ENCODE measurements at places on chromosomes 3 and 15.

- no peak for DNase-seq
Measured at GRCh38 chr3:113251817-113252216, 40.5 kb downstream of the BOC start.

DNA sequence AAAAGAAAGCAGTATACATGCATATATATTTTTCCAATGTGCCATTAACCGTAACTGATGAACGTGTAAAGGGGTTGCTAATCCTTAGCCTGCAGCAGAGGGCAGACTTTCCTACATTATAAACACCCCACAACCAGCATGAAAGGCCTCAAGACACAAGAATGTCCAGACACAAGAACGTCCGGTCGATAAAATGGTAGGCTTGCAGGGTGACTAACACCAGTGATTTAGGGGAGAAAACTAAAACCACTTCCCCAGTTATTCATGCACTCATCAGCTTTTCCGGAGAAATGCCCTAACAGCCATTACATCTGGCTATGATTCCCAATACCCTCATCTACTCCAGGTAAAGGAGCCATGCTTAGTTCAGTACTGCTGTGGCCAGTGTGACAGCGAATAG, 57.4 kb downstream of the LRTM1 start:
- DNase-seq, result peak; percentile 45

DNA sequence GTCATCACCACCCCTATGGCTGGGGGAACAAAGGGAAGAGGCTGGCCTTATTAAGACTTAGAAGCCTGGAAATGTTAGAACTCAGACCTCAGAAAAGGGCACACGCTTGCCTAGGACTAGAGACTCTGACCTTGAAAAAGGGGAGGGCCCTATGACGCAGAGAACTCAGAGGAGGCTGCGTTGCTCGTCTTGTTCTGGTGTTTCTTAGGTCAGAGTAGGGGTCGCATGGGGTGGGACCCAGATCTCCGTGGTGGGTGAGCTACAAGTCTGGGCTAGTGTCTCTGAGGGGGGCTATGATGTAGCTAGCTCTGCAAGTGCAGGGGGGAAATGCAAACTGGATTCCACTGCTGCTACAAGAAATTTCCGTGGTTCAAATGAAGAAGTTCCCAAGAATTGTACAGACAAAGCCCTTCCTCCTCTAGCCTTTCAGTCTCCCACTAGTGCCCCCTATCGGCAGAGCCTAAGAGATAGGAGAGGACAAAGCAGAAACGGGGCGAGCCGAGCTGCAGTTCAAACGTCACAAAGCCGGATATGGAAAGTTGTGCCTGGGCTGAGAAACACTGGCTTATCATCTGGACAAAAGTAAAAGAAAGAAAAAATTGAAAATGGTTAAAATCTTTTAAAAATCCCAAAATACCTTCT, 392.9 kb upstream of the ROBO2 start:
- DNase-seq, result no peak

- no peak for DNase-seq
Measured at GRCh38 chr3:15300323-15301078, 31.9 kb downstream of the SH3BP5 start.

GRCh38 chr3:49238274-49239127, 38.5 kb downstream of the C3orf62 start:
- peak; percentile 99 for DNase-seq

DNA sequence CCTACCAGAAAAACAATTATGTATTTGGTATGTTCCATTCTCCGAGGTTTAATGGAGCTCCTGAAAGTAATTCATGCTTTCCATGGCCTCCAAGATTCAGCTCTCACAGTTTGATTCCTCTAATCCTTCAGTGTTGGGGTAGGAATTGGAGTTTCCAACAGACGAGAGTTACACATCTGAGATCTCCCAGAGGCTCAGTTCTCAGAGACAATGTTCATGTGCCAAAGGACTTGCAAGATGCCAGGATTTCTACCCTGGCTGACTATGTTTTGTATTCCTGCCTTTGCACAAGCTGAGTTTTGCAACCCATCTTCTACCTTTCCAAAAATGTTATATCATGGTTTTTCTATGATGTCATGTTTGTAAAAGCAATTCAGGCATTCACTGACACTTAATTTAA, 322.9 kb downstream of the ERC2 start:
- DNase-seq, result no peak

DNA sequence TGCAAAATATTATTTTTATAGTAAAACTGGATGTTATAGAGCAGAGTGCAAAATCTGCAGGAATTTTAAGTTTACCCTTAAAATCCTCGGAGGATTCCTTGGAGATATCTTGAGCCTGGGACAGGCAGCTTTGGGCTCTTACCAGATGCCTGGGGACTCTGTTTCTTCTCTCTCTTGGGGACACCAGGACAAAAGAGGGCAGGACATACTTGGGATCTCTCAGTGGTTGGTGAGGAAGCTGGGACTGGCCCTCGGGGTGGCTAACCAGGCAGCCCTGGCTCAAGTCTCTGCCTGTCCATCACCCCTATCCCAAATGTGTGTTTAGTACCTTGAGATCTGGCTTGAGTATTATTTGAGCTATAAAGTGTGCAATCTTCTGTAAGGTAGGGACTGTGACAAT, 38.6 kb downstream of the TKT start:
- DNase-seq, result no peak

- no peak for DNase-seq
Measured at GRCh38 chr3:105594219-105594618, 227.5 kb downstream of the ALCAM start.

DNA sequence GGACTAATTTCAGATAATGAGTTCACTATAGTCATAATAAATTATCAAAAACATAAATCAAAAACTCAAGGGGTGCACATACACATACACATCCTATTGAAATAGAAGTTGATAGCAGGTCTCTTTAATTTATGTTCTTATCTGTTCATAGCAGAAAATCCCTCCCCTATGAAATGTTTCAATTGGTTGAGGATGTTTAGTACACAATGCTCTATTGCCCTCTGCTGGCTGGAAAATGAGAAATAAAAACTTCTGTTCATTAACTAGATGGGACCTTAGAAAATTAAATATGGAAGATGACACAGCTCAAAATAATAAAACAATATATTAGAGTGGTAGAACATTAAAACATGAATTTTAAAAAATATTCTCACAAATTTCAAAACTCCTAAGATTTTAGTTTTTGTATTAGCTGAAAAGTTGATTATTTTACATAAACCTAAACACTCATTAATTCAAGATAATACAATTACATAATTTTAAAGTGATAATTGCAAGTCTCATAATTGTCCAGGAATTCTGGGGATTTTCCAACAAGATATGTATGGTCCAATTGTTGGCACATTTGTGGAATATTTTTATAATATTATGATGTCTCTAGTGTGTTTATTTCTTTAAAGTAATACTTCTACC, 735.0 kb downstream of the ROBO1 start:
- peak; percentile 75 for DNase-seq

GRCh38 chr3:163347944-163348343, 1730.4 kb downstream of the SI start:
- DNase-seq, result no peak

DNA sequence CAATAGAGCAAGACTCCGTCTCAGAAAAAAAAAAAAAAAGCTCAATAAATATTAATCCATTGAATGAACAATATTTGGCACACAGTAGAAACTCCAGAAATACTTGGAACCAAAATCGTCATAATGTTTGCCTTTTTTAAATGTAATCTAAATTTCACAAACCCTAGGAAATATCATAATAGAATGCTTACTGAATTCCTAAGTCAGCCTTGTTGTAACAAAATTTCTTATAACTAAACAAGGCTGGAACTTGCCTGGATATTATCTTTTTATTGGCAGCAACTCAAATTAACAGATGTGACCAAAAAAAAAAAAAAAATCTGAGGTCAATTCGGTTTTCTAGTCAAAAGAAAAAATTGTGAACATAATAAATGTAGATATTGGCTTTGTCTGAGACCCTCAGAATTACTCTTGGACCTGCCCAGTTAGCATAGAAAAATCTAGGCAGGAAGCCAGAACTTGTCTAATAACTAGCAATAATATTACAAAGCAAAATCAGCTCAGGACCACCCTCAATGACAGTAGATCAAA, 33.3 kb downstream of the GABPB1 start:
- DNase-seq, result no peak

GRCh38 chr15:97567411-97567810, 393.1 kb upstream of the ARRDC4 start:
- DNase-seq, result no peak

DNA sequence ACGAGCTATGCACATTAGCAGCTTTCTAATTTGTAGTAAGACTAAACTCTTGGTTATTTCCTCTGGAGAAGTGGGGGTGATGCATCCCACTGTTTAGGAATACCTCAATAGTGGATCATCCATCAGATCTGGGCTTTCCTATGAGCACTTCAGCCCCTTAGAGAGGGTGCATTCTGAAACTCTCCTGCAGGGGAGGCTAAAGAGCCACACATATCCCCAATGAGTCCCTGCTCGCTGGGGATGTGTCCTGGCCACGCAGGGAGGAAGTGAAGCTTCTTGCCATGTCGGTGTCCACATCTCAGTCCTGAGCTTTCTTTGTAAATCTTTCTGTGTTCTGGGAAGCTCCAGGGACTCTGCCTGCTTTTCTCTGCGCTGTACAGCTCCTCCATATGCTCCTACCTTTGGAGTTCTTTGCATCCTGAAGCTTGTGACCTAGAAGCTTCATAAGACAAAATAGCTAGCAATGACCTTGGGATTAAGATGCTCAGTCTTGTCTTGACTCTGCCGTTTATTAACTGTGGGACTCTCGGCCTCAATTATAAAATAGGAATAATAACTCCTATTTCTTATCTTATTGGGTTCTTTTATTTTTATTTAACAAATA, 28.3 kb upstream of the MASP1 start:
- DNase-seq, result peak; percentile 69

DNA sequence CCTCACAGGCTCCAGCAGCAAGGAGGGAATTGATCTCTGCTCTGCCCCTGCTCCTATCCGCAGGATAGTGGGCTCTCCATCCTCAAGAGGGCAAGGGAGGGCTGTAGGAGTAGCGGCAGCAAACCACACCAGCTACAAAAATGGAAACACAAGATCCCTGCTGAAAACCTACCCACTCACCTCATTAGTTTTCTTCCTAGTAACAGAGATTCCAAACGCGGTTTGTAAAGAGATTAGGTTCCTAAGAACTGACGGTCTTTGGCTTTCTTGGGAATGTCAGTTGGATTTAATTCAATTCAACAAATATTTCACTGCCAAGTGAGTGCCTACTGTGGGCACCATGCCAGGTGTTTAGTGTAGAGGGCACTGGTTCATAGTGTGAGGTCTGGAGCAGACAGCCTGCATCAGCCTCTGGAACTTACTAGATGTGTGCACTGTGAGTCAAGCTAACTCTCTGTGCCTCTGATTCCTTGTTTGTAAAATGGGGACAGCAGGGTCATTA, 84.7 kb downstream of the MRPL46 start:
- no peak for DNase-seq

GRCh38 chr3:9399746-9400145, 2.3 kb downstream of the SETD5 start:
- peak; percentile 59 for DNase-seq

- DNase-seq, result no peak
Measured at GRCh38 chr3:69282181-69282580, 103.7 kb downstream of the FRMD4B start.

DNA sequence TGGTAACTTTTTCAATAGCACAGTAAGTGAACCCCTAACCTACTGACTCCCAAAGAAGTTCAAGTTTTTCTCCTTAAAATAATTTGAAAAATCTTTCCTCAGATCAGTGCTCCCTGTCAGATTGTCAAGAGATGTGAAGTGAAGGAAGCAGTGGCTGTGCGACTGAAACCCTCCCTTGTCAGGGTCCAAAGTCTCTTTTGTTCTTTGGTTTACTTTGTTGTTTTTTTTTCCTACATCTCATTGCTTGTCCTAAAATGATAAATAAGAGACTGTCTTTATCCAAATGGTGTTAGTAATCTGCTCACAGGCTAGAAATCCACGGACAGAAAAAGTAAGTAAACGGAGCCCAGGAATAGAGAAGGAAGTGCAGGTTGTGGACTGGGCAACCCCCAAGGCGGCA, 976 bp upstream of the DPPA4 start:
- DNase-seq, result no peak

DNA sequence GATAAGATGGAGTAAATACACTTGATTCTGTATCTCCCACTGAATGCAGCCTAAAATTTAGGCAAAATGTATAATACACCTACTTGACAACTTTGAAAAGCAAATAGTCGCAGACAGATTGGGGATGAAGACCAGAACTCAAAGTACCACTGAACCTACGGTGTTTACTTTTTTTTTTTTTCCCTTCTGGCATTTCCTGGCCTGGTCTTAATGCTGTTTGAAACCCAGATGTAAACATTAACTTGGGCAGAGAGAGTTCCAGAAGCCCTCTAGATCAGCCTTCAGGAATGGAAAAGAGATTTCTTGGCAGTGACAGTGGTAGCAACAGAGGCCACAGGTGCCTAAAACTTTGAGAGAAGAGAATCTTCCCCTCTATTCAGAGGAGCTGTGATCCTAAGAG, 27.8 kb downstream of the ALPK3 start:
- DNase-seq, result no peak

DNA sequence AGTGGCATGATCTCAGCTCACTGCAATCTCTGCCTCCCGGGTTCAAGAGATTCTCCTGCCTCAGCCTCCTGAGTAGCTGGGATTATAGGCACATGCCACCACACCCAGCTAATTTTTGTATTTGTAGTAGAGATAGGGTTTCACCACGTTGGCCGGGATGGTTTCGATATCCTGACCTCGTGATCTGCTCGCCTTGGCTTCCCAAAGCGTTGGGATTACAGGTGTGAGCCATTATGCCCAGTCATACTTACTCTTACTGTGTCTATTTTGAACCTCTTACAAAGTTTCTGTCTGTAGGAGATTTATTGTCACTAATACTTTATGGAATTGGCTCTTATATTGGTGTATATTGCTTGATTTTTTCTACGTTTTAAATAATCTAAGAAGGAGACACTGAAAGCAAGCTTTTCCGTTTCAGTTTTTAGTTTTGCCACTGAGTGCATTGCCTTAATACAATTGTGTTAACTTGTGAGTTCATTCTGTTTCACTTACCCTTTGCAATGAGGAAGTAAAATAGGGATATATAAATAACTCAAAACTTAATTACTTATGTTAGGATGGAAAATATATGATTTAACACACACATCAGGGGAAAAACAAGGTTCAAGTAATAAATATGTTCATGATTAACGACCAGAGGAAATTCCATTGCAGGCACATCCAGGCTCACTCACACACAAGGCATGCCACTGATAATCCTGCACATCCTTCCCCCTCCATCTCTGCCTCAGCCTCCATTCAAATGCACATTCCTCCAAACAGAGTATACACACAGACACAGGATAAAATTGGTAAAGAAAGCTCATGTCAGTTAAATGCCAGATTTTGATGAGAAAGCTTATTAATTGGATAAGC, 279.3 kb upstream of the RASGRP1 start:
- DNase-seq, result no peak

- DNase-seq, result no peak
Measured at GRCh38 chr3:165502707-165503106, 306.5 kb upstream of the SLITRK3 start.

GRCh38 chr3:51024121-51024520, 349.4 kb downstream of the DOCK3 start:
- no peak for DNase-seq

GRCh38 chr3:97821287-97821773, 481 bp upstream of the CRYBG3 start:
- no peak for DNase-seq

- DNase-seq, result no peak
Measured at GRCh38 chr15:49452595-49452994, 29.6 kb downstream of the FGF7 start.

- DNase-seq, result peak; percentile 2
Measured at GRCh38 chr3:173049360-173049759, 91.7 kb downstream of the SPATA16 start.

All from hematopoietic multipotent progenitor cell treated with erythropoietin and hydrocortisone succinate and interleukin-3 and kit ligand, for 8 days (in vitro differentiated cells).